ENCODE measurements at places on chromosomes 16 and 17.
A peak's percentile ranks its signal among the peaks of the same experiment; 100 is the strongest.

GRCh38 chr17:40071313-40072039 lies 8.7 kb downstream of the THRA start:
- no peak for DNase-seq

DNA sequence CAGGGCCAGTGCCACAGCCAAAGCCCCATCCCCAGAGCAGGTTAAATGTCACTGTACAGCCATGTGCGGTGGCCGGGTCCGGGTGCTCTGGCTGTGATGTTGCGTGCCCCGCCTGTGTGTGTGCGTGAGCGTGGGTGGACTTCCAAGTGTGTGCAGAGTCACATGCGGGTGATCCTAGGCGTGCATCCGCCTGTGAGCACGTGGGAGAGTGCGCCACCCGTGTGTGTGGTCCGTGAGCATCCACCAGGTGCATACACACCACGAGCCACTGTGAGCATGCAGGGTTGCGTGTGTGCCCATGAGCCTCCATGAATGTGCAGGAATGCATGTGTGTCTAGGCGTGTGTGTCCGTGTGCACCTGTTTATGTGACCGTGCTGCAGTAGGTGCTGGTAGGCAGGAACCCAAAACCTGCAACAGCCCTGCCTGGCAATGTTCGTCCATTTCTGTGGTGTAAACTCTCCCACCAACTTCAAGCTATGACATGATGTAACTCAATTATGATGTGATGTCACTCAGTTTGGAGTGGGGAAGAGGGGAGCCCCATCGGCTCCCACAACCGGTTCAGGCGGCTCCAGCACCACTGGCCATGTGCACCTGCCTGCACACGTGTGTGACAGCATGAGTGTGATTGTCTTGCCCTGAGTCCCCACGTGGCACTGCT lies 37.6 kb upstream of the ACSF3 start:
- no peak for DNase-seq

- DNase-seq, result no peak
These were observed 20.4 kb downstream of the GAS7 start for GRCh38 chr17:10177913-10178505.

GRCh38 chr17:1126801-1127550 lies 52.8 kb downstream of the ABR start:
- no peak for DNase-seq

DNA sequence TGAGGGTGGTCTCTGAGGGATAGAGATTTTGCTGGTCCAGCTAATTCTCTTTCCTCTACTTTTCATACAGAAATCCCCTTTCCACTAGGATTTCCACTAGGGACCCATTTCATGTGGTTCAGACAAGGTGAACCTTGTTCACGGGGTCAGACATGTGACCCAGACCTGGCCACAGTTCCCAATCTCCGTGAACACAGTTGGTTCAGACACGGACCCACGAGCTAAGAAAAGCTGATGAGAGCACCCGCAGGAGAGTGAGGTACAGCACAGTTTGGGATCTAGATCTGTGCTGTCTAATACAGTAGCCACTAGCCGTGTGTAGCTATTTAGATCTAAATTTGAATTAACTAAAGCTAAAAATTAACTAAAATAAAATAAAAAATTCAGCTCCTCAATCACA lies 88.1 kb downstream of the AXIN2 start:
- DNase-seq, result no peak

- no peak for DNase-seq
These were observed 64.4 kb downstream of the EFCAB5 start for GRCh38 chr17:30005709-30006320.

- peak; percentile 33 for DNase-seq
These were observed 37.8 kb downstream of the YWHAE start for GRCh38 chr17:1362065-1362848.

GRCh38 chr16:83983491-83983890 lies 15.4 kb downstream of the NECAB2 start:
- DNase-seq, result no peak

GRCh38 chr17:20216154-20216815 lies 207.1 kb downstream of the SPECC1 start:
- no peak for DNase-seq

DNA sequence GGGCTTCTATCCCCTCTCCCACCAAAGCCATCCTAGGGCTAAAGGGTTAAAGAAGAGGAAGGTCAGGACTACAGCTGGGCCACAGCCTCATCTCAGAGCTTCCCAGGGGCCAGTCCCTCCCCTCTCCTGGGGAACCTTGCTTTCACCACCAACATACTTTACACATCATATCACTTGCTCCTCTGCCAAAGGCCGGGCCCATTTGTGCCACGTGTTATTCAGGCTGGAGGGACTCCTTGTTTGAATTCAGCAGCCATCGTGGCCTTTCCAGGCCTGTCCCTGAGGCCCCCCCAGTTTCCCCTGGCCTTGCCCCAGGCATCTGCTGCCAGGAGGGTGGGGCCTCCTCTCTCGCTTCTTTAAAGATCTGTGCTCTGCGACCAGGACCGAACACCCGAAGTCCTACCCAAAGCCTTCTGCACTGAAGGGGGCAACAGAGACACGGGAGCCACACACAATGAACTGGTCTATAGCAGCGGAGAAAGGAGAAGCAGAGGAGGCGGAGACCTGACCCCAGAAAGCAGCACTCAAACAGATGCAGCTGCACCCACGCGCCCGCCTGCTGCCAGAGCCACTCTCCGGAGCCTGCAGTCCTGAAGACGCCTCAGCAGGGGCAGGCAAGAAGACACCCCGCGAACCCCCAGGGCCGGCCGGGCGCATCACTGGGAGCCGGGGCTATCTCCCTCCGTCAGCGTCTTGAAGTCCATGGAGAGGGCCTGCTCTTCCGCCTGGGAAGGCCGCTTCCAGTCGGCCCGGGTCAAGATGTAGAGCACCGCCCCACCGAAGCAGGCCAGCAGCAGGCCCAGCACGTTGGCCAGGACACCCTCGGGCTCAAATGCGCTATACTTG lies 12.1 kb downstream of the CYB561 start:
- no peak for DNase-seq

DNA sequence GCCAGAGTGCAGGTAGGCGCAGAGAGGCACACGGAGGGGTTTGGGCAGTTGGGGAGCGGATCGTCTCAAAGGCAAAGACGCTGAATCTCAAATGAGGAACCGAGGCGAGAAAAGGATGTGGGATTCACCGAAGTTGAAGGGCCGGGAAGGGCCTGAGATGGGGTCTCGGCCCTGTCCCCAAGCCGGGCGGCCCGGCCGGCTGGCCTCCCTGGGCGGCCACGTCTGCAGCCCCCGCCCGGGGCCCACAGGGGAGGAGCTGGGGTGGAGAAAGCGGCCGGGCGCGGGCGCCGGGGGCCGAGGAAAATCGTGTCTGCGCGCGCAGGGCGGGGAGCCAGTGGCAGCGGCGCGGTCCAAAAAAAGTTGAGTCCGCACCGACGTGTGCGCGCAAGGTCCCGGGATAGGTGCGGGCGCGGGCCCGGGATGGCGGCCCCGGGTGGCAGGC lies 458 bp downstream of the SLC12A4 start:
- no peak for DNase-seq

DNA sequence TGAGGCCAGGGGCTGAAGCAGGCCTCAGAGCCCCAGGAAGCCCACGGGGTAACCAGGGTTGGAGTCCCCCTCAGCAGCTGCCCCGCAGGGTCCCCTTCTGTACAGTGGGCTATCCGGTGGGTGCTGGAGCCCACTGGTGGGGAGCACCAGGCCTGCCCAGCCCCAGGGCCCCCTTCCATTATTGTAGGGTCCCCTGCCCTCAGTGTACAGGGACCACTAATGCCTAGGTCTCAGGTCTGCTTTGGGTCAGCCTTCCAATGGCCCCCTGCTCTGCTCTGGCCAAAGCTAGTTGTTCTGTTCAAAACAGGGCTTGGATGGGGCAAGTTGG lies 1.1 kb downstream of the ADAM11 start:
- no peak for DNase-seq

DNA sequence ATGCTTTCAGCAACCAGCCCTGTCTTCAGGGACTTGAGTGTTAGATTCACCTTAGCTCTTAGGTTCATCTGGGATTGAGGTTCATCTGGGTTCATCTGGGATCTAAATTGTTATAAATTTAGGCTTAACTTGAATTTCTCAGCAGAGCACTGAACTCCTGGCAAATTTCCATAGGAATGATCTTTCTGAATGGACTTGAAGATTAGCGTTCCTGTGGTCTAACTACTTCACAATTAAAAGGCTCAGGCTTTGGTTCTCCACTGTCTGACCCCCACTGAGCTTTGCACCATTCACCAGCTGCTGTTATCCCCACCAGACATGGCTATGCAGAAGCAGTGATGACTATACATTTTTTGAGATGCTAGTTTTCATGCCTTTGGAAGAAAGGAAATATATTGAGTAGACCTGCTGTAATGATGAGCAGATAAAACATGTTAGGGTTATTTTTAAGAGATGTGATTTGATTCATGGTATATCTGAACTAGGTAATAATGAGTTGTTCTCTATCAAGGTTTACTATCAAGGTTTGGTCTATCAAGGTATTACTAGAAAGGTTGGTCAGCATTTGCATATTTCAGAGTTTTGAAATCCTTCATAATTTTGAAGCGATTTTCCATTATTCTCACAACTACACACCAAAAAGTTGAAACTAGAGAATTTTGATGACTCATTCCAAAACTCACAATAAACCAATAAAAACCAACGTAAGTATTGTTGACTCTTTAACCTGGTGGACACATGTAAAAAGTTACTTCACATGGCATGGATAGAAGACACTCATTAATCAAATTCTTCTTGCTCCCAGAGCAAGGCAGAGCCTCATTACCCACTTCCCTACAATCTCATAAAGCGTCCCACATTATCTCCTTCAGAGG lies 71.7 kb downstream of the SNX11 start:
- DNase-seq, result no peak

- no peak for DNase-seq
These were observed 26.9 kb upstream of the ZC3H18 start for GRCh38 chr16:88543230-88543813.

GRCh38 chr16:89918453-89919347 lies at the start of gene MC1R:
TSS of gene MC1R (plus strand) at chr16:89918862. CDS start at chr16:89919259, 397 bp downstream.
- peak; percentile 39 for DNase-seq

DNA sequence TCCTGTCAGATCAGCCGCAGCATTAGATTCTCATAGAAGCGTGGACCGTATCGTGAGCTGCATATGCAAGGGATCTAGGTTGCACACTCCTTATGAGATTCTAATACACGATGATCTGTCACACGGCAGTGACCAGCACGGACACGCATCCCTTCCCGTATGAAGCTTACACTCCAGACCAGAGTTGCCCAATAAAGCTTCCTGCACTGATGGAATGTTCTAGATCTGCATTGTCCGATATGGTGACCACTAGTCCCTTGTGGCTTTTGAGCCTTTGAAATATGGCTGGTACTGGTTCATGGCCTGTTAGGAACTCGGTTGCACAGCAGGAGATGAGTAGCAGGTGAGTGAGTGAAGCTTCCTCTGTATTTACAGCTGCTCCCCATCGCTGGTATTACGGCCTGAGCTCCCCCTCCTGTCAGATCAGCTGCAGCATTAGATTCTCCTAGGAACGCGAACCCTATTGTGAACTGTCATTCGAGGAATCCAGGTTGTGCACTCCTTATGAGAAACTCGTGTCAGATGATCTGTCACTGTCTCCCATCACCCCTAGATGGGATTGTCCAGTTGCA lies 49.8 kb upstream of the ZCCHC14 start:
- DNase-seq, result no peak

- no peak for DNase-seq
These were observed 7.7 kb upstream of the ZG16 start for GRCh38 chr16:29770250-29770929.

DNA sequence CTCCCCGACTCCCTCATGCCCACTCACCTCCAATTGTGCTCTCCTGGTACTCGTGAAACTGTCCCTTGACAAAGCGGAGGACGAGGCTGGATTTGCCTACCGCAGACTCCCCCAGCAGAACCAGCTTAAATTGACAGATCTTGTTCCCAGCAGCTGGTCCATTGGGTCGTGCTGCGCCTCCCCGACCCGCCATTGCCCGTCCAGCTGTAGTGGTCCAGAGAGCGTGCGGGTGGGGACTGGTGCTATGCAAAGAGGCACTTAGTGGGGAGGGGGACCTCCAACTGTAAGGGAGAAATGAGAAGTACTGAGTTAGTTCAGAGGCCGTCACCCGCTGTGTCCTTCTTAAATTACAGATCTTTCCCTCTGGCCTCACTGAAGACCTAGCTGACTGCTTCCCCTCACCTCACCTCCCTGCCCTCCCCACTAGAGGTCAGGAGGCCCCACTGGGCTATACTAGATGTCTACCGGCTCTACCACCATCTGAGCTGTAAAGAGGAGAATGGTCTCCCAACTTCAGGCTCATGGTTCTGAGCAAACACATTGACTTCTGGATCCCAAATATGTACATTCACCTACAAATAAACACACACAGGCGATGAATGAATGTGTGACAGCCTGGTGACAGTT lies 7.8 kb downstream of the HSPB9 start:
- no peak for DNase-seq

DNA sequence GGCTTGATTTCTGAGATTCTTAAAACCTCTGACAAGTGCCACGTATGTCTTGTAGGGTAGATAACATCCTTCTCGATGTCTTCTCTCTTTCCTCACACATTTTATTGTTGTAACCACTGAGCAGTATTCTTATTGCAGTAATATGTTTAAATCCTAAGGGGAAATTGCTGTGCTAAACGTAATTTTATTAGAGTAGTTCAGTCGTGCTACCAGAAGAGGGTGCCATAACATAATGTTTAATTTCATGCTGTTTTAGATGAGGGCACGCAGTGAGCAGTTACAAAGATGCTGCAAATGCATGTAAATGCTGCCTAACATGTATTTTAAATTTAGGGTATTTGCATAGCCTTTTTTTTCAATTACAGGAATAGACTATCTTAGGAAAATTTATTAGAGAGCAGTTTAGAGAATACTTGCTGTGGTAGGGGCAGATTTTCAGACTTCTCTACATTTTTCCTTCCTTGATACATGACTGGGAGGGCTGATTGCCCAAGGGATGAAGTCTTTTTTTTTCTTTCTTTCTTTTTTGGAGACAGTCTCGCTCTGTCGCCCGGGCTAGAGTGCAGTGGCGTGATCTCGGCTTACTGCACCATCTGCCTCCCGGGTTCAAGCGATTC lies 51.7 kb downstream of the GAN start:
- peak; percentile 68 for DNase-seq

- DNase-seq, result no peak
These were observed 14.2 kb upstream of the RHBDF2 start for GRCh38 chr17:76515274-76515949.

GRCh38 chr16:84995663-84996062 lies 15.7 kb downstream of the ZDHHC7 start:
- no peak for DNase-seq

- DNase-seq, result no peak
These were observed 57.9 kb downstream of the RTN4RL1 start for GRCh38 chr17:1967213-1967612.

- no peak for DNase-seq
These were observed 2.1 kb downstream of the ARHGAP17 start for GRCh38 chr16:25013049-25013448.

- no peak for DNase-seq
These were observed at the start of gene ABCC1 for GRCh38 chr16:15949210-15950160. TSS of gene ABCC1 (plus strand) at chr16:15949616. CDS start at chr16:15949752, 136 bp downstream.

GRCh38 chr17:82345151-82345976 lies 11.8 kb upstream of the SECTM1 start:
- no peak for DNase-seq

DNA sequence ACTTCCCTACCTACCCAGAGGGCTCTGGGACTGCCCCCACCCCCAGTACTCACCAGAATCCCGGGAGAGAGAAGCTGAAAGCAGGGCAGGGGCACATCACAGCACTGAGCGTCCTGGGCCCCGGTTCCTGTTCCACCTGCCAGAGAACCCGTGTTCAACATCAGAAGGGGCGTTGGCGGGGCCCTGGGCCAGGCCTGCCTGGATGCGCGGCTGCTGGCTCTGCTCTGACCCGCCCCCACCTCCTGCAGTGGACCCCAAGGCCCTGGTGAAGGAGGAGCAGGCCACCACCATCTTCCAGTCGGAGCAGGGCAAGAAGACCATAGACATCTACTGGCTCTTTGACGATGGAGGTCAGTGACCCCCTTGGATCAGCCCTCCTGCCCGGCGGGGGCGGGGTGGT lies 27.7 kb downstream of the SLC12A3 start:
- no peak for DNase-seq
